ENCODE measurements at places on chromosomes 3 and 15.

DNA sequence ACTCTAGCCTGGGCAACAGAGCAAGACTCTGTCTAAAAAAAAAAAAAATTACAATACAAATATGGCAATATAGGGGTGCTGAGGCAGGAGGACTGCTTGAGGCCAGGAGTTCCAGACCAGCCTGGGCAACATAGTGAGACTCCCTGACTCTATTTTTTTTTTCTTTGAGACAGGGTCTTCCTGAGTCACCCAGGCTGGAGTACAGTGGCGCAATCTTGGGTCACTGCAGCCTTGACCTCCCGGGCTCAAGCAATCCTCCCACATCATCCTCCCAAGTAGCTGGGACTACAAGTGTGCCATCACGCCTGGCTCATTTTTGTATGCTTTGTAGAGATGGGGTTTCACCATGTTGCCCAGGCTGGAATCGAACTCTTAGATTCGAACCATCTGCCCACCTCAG lies 17.3 kb upstream of the RAB11A start:
- no peak for DNase-seq

DNA sequence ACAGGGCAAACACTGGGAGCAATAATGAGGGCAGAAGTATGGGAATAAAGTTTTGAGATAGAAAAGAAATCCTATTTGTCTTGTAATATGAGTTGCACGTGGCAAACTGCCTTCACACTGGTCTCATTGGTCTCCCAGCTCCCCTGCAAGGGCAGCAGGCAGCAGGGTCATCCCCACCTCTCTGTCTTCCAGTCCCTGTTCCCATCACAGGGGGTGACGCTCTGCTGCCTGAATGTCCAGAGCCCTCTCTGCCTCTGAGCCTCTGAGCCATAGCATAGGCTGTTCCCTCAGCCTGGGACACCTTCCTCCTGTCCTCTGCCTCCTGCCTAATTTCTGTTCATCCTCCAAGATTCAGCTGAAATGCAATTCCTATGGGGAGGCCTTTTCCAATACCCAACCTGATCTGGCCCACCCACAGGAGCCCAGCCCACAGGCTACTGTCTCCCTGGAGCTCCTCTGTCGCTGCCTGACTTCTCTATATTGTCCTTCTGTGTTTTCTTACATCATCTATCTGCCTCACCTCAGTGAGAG lies 12.1 kb upstream of the SKOR1 start:
- DNase-seq: peak; percentile 59

DNA sequence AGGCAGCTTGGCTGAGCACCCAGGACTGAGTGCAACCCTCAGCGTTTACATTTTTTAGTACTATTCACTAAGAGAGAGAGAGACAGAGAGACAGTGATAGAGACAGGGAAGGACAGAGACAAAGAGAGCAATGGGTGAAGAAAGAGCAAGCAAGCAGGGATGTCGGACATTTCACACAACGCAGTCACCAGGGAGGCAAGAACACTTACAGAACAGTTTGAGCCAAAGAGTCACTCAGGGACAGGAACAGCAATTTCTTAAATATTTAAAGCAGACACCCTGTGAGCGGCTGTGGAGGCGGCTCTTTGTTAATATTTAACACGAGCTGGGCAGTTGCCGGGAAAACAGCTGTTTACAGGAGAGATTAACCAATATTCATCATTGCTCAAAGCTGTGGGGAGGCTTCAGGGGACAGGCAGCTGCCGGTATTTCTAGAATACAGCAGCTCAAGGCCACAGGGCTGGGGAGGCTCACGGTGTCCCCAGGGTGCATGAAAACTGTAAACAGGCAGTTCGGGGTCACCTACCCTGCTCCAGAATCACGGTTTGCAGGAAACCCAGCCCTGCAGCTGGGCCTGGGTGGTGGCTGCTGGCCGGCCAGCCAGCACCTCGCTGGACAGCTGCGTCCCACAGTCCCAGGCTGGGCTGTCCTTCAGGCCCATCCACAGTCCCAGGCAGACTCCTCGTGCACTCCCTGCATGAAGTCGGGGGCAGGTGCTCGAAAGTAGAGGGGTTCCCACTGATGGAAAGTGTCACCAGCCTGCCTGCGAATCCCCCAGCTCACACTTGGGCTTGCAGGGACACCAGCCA lies 38.8 kb upstream of the PCSK6 start:
- DNase-seq: no peak

DNA sequence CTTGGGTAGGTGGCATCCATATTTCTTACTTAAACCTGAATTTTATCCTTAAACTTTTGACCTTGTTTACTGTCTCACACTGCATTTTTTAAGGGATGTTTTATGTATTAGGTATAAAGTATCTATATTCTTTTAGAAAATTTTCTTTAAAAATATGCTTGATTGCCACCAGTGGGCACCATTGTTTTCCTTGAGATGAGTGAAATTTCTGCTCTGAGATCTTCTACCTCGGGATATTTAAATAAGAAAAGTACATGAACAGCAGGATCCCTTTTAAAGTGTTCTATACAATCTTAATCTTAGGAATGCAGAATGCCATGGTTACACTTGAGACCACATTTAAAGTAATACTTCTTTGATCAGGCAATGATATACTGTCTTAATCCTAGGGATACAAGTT lies 108.7 kb downstream of the SLMAP start:
- DNase-seq: no peak

DNA sequence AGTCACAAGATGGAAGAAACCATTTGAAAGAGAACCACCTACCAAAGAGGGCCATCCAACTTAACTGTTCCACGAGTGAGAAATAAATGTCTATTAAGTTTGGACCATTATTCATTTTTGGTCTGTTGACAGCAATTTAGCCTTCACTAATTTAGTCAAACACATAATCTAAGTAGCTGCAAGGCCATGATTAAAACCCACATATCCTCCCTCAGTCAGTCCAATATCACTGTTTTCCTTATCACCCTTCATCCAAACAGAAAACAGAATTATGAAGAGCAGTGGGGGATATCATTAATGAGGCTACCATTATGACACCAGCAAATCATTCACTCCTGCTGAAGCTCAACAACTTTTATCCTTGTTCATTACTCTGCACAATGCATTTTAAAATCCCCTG lies 52.0 kb downstream of the PIK3CB start:
- DNase-seq: no peak

DNA sequence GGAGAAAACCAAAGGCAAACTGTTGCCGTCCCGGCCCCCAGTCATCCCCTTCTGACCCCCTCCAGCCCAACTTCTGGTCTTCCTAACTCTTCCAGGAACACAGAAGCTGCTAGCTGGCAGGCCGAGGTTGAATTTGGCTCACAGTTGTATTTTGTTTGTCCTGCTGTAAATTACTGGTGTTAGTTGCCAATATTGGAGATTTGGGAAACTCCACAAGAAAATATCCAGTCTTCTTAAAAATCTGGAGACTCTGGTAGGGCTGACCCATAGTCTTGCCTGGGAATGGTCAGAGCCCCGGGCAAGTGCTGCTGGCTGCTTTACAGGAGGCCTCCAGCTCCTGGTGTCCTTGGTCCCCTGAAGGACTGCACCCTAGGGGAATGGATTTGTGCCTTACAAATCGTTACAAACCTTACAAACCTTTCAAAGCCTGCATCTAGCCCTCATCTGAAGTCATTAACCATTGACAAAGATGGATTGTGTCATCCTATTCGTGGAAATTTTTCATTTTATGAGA lies 112.0 kb upstream of the MCTP2 start:
- no peak for DNase-seq

DNA sequence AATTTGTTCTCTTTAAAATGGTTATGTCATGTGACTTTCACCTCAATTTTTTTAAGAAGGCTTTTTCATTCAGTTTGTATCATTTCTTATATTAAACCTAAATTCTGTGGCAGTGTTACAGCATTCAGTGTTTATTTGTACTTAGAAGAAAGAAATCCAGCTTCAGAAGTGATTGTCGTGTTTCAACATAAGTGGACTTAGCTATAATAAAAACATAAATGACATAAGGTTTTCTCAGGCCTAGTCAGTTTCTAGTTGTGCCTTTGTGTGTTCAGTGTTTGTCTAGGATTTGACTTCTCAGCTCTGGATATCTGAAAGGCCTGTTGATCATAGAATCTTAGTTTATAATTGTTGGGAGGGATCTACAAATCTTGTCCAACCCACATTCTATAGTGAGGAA lies 80.5 kb downstream of the STT3B start:
- no peak for DNase-seq

DNA sequence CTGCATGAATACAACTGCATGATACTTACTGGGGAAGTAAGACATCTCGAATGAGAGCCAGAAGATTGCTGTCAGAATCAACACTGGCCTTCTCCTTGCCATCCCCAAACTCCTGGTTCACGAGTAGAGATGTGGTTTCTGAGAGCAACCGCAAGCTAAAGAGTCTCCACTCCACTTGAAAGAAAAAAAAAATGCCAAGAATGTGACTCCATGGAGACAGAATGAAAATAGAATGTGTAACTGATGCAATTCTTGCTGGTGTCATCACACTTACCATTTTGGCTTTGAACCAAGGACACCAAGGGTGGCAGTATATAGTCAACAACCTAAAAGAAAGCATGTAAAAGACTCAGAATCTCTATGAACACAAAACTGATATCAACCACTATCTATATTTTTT lies 280.4 kb downstream of the ULK4 start:
- no peak for DNase-seq

DNA sequence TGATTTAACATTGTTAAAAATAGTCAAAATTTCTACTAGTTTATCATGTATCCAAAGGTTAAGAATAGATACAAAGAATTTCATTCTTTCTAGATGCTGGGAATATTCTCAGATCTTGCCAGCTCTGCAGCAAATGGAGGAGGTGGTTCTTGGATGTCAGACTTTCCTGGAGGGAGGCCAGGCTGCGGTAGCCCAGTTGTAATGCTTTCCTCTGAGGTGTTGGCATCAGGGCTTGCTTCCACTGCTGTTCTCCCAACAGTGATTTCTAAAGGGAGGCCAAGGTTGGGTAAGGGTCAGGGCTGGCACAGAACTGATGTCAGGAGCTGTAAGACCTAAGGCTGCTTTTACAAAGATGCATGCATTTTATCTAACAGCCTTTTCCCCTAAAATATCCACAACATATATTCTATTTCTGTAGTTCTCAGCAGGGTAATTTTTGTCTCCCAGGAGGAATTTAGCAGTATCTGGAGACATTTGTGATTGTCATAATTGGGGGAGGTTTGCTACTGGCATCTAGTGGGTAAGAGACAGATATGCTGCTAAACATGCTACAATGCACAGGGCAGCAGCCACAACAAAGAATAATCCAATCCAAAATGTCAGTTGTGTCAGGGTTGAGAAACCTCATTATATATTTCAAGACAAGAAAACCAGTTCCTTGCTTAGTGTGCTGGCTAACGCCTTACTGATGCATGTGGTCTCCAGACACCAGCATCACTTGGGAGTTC lies 42.0 kb upstream of the SPTSSB start:
- DNase-seq: no peak

GRCh38 chr3:56860939-56861338 lies 59.2 kb upstream of the ARHGEF3 start:
- DNase-seq: no peak

DNA sequence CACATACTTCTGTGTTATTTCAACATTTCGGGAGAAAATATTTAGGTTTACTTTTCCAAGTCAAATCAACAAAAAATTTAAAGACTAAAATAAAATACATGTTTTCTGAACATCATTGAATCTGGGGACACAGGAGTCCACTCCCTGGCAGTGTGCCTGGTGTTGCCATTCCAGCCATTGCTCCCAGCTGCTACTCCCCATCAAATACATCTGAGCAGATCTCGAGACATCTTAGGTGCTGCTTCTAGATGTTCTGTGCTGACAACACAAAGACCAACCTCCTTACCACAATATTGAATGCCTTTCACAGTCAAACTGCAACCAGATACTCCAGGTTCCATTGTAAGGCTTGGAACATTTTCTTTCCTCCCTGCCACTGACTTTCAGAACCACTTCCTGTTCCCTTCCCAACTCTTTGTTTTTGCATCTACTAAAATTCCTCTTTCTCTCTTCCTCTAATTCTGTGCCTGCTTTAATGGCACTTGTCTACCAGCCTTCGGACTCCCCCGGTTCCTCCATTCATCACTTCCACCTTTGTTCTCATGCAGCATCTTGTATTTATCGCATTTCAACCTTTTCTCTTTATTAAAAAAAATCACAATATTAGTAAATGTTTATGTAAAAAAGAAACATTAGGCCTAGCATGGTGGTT lies 81.1 kb upstream of the SLC4A7 start:
- DNase-seq: no peak

DNA sequence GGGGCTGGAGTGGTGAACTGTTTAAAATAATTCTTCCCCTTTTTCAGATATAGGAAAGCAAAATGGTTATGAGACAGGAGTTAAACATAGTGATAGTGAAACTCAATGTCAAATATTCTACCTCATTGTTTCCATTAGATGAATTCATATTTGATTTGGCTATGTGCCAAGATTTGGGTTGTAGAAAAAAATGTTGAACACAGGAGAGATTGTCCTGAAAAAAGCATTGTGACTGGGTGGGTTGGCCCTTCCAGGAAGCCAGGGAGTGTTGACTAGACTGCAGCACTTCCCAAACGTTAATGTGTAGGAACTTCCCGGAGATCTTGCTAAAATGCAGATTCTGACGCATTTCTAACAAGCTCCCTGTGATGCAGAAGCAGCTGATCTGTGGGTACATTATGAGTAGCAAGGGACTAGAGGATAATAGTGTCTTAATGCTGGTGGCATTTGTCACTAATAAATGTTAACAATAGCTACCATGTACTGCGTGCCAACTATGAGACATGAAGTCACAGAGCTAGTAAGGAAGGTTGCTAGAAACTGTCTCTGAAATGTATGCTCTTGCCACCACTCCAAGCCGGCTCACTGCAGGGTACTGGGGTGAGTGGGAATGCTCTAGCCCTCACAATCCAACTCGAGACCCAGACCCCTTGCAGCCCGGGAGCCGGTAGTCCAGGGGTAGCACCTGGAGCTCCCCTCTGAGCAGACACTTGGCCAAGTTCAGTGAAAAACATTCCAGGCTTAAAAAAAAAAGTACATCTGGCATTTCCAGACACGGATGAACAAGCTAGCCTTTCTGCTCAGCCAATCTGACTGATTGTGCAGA lies 120.6 kb downstream of the CD47 start:
- DNase-seq: no peak

- no peak for DNase-seq
Measured at GRCh38 chr3:53016236-53016635, 29.6 kb downstream of the SFMBT1 start.

GRCh38 chr3:57278237-57278636 lies 14.2 kb downstream of the ASB14 start:
- DNase-seq: no peak

GRCh38 chr15:70741677-70742293 lies 21.6 kb downstream of the UACA start:
- no peak for DNase-seq

DNA sequence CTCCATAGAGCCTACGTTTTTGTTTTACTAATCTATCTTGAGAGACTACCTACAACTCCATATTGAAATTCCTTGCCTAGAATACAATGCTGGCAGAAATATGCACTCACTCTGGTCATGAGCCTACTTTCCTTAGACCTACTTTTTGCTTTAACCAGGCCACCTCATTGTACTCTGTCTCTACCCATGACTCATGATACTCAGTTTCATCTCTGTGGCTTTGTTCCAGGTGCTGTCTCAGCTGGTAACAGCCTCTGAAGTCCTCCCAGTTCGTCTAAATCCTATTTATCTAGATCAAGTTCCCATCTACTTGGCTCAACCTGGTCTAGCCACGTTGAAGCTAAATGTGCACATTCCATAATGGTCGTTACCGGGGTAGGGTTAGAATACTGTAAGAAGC lies 536.4 kb downstream of the RSL24D1 start:
- DNase-seq: no peak

GRCh38 chr3:18902081-18902793 lies 246.1 kb upstream of the KCNH8 start:
- no peak for DNase-seq

- DNase-seq: no peak
Measured at GRCh38 chr3:38084334-38085310, 45.6 kb downstream of the DLEC1 start.

GRCh38 chr3:186178412-186178811 lies 69.5 kb upstream of the ETV5 start:
- DNase-seq: no peak

Data from chondrocyte (in vitro differentiated cells).